Vagina (tissue), 2 donors: ENCODE measurements at places on chromosomes 2 and 18. TPM values are rescaled to one million over a fixed set of nuclear protein-coding genes. Genes with fewer than 3 reads are reported as not detected.

DNA sequence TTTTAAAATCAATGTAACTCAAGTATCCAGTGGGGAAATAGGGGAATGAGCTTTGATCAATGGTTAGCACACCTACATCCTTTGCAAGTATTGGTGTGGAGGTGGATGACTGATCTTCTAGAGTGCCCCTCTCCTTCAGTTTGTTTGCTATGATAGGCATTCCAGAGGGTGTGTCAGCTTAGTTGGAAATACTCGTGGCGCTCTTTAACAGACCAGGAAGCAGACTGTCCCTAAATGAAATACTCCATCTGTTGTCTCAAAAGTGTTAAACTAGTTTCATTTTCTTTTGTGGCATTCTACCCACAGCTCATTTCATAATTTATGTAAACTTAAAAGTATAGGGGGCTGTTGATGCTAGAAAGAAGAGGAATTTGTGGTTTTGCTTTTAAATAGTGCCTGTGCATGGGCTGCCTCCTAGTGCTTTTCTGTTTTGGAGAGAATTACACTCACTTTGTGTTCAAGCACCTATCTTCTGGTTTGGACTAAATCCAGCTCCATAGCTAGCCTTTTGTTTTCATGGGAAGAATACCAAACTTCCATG lies 66.2 kb downstream of the STAT1 start:
- no peak for DNase-seq

- DNase-seq = no peak
Observed at GRCh38 chr2:28558918-28559317, 63.1 kb downstream of the PLB1 start.

DNA sequence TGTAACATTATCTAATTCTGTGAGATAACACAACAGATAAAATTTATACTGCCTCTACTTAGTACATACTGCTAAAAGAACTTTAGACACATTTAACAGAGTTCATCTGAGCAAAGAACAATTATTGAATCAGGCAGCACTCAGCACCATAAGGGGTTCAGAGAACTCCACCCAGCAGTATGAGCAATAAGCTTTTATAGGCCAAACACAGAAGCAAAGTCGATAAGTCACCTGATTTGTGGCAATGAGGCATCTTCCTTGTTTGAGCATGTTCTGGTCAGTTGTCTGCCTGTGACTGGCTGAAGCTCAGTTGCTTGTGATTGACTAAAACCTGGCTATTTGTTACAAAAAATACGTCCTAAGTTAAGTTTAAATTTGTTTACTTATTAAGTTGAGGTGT lies 746.1 kb upstream of the DDX18 start:
- no peak for DNase-seq

- DNase-seq = no peak
Observed at GRCh38 chr2:46134531-46135227, 162.5 kb upstream of the EPAS1 start.

- DNase-seq = peak; percentile 49
Observed at GRCh38 chr2:19812166-19812565, 89.6 kb downstream of the TTC32 start.

- no peak for DNase-seq
Observed at GRCh38 chr2:67240507-67240906, 156.6 kb upstream of the ETAA1 start.

DNA sequence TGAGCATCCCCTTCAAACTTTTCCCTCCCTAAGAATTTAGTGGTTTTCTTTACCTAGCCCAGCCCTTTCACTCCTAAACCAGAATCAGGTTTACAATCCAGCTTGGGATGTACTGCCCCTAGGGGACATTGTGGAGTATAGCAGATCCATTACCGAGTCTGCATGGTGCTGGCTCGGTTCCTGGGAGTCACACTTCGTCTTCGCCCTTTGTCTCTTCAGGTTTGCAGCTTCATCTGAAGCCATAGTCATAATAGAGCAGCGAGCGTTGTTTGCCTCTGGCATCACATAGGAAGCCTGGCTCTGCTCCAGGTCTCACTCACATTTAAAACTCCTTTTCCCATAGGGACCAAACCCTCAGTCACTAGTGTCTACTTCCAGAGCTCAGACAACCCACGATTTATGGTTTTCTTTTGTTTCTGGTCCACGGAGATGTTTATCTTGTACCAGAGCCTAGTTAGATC lies 16.8 kb upstream of the LYPD6 start:
- no peak for DNase-seq

- no peak for DNase-seq
Observed at GRCh38 chr2:96838345-96839292, 5.2 kb downstream of the ANKRD23 start.

- DNase-seq = no peak
Observed at GRCh38 chr18:67331857-67332256, 184.7 kb downstream of the DSEL start.

The PID1 gene
- total RNA-seq = 83.2 TPM

The CRYBA2 gene
- total RNA-seq = not detected

The DRC1 gene
- not detected for total RNA-seq

The KLF11 gene
- total RNA-seq = 30.4 TPM

The SULT1C4 gene
- total RNA-seq = 8.8 TPM

The C2orf74 gene
- 8.8 TPM for total RNA-seq

The ALLC gene
- total RNA-seq = not detected

The SCTR gene
- total RNA-seq = not detected
